ENCODE measurements at places on chromosomes 13 and 19.

- peak; percentile 73 for DNase-seq
These were observed 226.7 kb downstream of the RFC3 start for GRCh38 chr13:34044660-34045080.

GRCh38 chr19:51803519-51803918, 8.6 kb downstream of the FPR3 start:
- no peak for DNase-seq

- DNase-seq, result no peak
These were observed 89.0 kb upstream of the CLDN10 start for GRCh38 chr13:95463531-95463930.

- peak; percentile 95 for DNase-seq
These were observed 5.5 kb upstream of the MAMSTR start for GRCh38 chr19:48724796-48725753.

DNA sequence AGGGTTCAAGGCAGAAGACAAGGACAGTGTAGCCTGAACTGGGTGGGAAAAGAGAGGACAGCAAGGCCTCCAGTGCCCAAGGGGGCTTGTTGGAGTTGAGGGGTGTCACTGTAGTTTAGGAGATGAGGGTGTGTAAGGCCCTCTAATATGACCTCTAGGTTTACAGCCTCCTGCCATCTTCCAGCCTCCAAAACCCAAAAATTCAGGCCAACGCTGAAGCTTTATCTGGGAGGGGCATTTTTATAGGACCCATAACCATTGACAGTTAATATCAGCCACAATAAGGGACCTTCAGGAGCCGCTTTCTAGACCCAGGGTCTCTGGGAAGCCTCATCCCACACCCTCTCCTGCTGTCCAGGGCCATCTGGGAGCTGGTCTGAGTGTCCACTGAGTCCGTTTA, 2.8 kb downstream of the KLF1 start:
- no peak for DNase-seq

DNA sequence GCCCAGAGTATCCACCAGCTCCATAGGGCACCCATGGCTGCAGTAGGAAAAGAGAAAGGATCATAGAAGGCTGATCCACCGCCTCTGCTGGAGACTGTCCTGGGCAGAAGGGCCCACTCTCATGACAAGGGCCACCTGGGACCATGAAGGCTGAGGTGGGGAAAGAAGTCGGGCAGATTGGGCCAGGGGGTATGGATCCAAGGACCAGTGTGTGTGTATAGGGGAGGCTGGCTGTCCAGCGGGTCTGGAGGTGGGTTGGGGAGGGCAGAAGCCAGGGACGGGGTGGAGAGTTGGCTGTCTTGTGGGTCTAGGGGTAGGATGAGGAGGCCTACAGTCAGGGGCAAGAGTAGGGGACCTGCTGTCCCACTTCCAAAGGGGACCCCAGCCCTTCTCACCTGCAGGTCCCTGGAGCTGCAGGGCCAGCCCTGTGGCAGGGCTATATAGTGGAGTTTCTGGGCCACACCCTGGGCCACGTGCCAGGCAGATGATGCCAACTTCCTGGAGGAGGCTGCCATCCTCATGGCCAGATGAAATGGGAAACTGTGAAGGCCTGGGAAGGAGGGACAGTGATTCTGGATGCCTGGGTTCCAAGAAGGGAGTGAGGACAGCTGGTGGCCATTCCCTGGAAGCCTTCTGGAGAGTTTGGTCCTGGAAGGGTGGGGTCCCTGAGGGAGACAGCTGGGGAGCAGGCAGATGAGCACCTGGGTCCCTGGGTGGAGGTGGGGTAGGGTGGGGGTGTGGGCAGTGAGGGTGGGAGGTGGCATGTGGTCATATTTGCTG, at the start of gene FCGBP:
Gene FCGBP (minus strand): TSS at position 51 of the 780 bp plus-strand sequence.
- no peak for DNase-seq

- no peak for DNase-seq
These were observed 32.1 kb upstream of the OR1M1 start for GRCh38 chr19:9054765-9055164.

DNA sequence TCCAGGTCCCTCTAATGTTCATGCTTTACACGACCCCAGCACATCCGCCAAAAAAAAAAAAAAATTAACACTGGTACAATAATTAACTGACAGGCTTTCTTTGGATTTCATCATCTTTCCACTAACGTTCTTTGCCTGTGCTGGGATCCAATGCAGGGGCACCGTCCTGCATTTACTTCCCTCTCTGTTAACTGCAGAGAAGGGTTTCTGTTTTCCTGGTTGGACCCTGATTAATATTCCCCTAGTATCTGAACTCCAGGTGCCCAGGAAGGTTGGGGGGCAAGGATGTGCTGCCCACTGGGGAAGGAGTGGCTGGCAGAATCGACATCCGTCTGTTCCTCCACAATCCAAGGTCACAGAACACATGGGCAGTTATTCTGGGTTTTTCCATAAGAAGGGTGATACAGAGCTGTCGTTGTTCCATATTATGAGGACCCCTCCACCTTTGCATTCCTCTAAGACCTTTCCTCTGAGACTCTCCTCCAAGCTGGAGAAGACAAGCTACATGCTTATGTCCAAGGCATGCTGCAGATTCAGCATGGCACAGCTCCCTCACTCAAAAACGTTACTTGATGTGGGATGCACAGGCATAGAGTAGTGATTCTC, 4.5 kb upstream of the LAIR1 start:
- DNase-seq, result no peak

- no peak for DNase-seq
These were observed 3.6 kb downstream of the FCHO1 start for GRCh38 chr19:17754634-17755442.

- DNase-seq, result no peak
These were observed 30.4 kb downstream of the SLC25A15 start for GRCh38 chr13:40819797-40820315.

- DNase-seq, result no peak
These were observed 32.4 kb downstream of the PHF11 start for GRCh38 chr13:49528161-49528560.

GRCh38 chr19:55088543-55089341, 13.1 kb downstream of the EPS8L1 start:
- peak; percentile 71 for DNase-seq

DNA sequence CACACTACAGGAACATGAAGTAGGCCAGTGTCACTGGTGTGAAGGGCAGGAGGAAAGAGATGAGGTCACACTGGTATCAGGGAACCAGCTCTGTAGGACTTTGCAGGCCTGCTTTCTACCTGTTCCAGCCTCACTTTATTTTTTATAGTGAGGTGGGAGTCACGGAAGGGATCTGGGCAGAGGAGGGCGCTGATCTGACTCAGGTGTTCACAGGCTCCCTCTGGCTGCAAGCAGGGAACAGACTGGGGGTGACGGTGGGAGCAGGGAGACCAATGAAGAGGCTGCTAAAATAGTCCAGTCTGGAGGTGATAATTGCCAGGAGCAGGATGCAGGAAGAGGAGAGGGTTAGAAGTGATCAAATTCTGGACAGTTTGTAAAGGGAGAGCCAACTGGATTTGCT, 2.8 kb downstream of the THAP8 start:
- no peak for DNase-seq

DNA sequence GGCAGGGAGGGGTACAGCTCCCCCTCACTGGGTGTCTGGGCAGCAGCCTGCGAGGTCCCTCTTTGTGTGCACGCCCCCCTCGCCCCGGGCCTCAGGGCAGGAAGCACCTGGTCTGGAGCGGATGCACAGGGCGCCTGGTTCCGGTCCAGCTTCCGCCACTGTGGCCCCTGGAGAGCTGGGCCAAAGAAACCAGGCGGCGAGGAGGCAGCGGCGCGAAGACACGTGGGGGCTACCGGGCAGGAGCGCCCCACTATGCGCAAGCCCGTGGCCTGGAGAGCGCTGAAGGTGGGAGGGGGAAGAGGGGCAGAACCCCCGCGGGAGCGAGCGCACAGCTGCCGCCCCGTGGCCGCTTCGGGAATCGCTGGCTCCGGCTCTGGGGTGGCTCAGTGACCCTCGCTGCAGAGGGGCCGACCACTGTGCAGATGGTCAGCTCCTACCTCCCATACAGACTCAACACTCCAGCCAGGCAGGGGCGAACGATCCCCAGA, 1.7 kb upstream of the LYL1 start:
- DNase-seq, result no peak

GRCh38 chr19:1045247-1045603, 5.3 kb downstream of the ABCA7 start:
- DNase-seq, result no peak

DNA sequence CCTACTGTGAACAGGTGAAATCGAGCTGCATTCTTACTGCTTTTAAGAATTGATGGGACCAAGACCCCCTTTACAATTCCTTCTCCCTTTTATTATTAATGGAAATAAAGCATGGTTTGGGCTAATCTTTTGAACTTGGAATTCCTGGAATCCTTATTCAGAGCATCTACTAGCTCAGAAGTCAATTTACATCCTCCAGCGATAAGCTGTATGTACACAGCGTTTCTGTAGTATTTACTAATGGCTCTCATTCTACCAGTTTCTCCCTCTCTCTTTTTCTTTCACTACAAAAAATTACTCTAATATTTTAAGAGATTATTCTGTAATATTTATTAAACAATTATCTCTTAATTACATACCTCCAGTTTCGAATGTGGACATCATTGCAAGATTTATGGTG, 31.5 kb downstream of the FREM2 start:
- DNase-seq, result no peak

DNA sequence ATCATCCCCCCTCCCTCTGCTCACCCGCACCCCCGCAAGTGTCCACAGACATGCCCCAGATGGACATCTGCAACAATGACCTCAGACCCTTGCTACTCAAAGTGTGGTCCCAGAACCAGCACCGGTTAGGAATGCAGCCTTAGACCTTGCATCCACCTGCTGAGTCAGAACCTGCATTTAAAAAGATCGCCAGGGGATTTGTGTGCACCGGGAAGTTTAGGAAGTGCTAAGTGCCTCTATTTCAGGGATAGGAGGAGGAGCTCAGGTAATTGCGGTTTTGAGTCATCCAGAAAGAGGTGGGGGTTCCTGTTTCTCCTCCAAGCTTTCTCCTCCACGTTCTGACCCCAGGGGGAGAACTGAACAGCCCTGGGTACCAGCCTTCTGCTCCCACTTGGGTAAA, 46.2 kb downstream of the CACNA1A start:
- no peak for DNase-seq

GRCh38 chr19:37227996-37228395, 10.0 kb downstream of the ZNF383 start:
- no peak for DNase-seq

GRCh38 chr19:13881251-13881691, 4.3 kb downstream of the NANOS3 start:
- peak; percentile 47 for DNase-seq

DNA sequence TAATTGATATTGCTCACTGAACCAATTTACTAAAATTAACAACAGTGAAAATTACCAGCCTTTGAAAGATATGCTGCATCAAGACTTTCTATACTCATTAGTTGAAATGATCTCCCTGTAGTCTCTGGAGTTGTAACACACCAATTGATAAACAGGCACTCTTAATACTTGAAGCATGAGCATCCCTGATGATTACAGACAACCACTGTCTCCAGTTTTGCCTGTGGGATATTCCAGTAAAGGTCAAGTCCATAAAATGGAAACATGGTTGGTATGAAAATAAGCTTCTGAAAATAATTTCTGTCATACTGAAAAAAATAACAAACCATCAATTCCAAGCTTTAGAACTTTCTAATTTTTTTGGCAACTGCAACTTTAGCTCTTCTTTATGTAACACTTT, 405.8 kb downstream of the SPRY2 start:
- peak; percentile 56 for DNase-seq

DNA sequence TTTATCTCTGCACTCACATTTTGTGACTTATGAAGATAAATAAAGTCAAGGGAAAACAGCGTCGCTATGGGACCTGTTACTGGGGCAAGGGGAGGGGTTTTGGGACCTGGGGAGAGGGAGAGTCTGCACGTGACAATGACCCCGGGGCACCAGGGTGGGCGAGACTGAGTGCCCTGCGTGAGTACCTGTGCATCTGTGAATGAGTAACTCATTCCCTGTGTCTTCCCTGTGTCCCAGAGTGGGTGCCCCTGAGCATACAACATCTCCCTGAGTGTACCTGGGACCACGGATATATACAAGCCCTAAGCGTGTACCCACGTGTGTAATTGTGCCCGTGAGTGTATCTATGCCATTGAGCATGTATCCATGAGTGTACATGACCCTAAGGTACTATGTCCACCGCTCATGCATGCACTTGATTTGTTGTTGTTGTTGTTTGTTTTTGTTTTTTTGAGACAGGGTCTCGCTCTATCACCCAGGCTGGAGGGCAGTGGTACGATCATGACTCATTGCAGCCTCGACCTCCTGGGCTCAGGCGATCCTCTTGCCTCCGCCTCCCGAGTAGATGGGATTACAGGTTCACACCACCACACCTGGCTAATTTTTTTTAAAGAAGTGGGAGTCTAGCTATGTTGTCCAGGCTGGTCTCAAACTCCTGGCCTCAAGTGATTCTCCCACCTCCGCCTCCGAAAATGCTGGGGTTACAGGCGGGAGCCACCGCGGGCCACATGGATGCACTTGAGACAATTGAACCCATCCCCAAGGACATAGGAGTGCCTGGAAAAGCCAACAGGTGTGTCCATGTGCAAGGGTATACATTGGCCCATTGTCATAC, 645 bp upstream of the TRAPPC5 start:
- no peak for DNase-seq

- DNase-seq, result peak; percentile 32
These were observed 189.3 kb upstream of the SPRY2 start for GRCh38 chr13:80530191-80530590.

- DNase-seq, result no peak
These were observed 9.6 kb upstream of the NUMBL start for GRCh38 chr19:40700083-40700482.

DNA sequence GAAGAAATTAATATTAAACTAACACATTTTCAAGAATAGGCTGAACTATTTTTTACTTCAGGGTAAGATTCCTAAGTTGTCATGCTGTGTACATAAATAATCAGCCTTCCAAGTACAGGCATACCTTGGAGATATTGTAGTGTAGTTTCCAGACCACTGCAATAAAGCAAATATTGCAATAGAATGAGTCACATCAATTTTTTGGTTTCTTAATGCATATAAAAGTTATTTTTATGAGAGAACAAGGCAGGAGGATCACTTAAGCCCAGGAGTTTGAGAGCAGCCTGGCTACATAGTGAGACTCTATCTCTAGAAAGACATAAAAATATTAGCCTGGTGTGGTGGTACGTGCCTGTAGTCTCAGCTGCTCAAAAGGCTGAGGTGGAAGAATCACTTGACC, 511.5 kb downstream of the UQCRFS1 start:
- DNase-seq, result peak; percentile 81

DNA sequence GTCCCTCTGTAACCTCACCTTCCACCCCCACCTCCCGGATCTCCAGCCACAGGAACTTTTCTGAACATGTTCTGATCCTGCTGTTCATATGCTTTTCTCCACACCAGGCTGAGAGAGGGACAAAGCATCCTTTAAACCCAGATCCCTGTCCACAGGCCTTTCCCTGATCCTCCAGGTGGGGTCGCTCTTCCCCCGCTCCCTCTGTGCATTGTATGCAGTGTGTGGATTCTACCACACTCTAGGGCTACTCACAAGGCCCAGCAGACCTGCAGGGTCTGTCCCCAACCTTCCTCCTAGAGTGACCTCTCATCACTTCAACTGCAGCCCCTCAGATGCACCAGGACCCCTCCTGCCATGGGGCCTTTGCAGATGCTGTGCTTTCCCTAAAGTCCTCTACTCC, 1200.6 kb downstream of the UQCRFS1 start:
- no peak for DNase-seq

- peak; percentile 90 for DNase-seq
These were observed 28.4 kb downstream of the UBAC2 start for GRCh38 chr13:99228737-99229691.
